ENCODE measurements at places on chromosomes 7 and 10.

DNA sequence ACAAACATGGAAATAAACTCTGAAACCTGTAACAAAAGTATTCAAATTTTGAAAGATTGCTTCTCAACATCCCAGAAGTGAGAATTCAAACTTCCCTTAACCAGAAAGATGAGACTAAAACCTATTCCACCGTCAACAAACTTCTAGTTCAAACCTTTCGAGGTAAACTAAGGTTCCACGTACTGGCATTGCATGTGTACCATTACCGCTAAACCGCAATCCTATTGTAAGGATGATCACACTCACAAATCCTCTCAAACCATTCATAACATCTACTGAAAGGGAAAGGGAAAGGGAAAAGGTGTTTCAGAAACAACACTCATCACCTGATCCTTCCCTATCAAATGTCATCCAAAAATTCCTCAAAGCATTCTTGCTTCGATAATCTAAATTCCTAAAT lies 3.1 kb downstream of the SMURF1 start:
- no peak for DNase-seq

GRCh38 chr7:22860784-22861482 lies 38.3 kb upstream of the TOMM7 start:
- no peak for DNase-seq

GRCh38 chr10:20185116-20185515 lies 368.9 kb downstream of the PLXDC2 start:
- DNase-seq: no peak

GRCh38 chr10:624605-625332 lies 64.7 kb downstream of the DIP2C start:
- DNase-seq: no peak
